Activated T-cell treated with anti-CD3 and anti-CD28 coated beads, Interleukin-2, amount 50 U/mL, for 4 hours (primary cell): ENCODE measurements at places on chromosomes 1 and 21.

- DNase-seq: no peak
Observed at GRCh38 chr1:10308001-10308400, 90.9 kb upstream of the PGD start.

GRCh38 chr1:22107126-22107525 lies 35.8 kb downstream of the WNT4 start:
- DNase-seq: no peak

DNA sequence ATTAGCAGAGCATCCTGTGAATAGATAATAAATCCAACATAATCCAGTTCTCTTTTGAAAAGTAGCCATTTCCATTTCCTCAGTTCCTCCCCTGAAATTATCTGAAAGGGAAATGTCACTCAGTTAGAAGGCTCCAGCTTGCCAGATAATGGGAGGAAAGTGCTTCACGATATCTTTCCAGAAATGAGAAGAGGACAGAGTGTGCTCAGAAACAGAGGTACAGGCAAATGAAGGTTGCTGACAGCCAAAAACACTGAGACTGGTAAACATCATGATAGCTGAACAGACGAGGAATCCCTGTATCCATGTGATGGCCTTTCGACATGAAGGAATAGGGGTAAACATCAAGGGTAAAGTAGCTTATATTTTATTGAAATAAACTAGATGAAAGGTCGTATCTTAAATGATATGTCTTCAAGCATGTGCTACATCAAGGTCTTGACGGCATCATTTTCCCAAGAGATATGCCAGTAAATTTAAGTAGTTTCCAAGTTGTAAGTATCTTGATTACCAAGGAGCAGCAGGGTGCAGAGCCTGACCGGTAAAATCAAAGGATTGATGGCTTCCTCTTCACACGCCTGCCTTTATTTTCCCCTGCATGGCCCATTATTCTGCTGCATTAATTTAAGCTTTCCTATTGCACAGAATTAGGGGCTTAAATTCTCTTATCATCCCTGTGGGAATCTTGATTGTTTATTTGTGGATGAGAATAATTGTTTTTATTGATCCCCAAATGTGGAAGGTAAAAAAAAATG lies 244.3 kb upstream of the ST6GALNAC5 start:
- no peak for DNase-seq

DNA sequence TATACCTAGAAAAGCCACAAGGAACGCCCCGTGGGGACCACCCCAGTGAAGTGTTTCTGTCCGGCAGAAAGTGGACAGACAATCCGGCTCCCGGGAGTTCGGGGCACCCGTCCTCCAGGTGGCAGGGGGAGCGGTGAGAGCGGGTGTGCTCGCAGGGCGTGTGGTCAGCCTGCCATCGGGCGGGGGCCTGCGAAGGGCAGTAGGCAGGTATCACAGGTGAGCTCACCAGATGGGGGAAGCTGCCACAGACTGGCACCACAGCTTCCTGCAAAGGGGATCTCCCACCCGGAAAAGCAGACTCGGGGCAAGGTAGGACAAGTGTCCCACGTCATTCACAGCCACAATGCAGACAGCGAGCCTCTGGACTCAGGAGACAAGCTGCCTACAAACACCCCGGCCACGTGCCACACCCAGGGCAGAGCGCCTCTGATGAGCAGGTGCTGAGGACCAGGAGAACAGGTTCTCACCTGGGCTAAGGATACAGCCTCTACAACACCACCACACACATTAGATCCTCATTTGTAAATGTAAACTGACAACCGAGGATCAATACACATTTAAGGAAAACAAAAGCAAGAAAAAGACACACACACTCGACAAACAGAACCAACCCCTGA lies 36.4 kb downstream of the VPS26C start:
- DNase-seq: no peak
